ENCODE measurements at places on chromosomes 4 and X.

- DNase-seq = no peak
These were observed 444.1 kb downstream of the BCOR start for GRCh38 chrX:39653691-39654090.

DNA sequence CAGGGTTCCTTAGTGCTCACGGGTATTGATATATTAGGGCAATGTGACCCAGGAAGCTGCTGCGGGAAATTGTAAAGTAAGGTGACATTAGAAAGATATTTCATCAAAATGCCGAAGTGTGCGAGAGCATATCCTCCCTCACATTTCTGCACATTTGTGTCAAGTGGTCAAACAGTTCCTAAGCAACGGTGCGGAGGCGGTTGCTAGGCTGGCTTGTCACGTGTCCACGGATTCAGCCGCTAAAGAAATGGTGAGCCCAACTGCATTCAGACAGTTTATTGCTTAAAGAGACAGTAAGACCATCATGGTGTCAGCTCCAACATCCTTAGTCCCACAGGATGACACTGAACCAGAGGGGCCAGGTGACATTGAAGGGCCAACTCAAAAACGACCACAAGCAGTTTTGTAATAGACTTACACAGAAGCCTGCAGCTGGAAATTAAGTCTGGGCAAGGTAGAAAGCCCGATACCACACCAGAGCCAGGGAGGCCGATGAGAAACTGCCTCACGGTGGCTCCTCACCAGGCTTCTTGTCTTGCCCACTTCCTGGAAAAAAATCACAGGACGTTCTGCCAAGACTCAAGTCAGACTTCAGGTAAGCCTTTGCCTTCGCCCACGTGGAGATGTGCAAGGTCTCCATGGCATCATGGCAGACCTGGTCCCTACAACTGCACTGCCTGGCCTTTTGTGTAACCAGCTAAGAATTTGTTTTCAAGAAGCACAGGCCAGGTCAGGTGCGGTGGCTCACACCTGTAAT, 50.4 kb downstream of the USP11 start:
- no peak for DNase-seq

- no peak for DNase-seq
These were observed 24.8 kb downstream of the NELFA start for GRCh38 chr4:1983846-1984405.

- no peak for DNase-seq
These were observed 52.9 kb downstream of the CRMP1 start for GRCh38 chr4:5839751-5840674.

DNA sequence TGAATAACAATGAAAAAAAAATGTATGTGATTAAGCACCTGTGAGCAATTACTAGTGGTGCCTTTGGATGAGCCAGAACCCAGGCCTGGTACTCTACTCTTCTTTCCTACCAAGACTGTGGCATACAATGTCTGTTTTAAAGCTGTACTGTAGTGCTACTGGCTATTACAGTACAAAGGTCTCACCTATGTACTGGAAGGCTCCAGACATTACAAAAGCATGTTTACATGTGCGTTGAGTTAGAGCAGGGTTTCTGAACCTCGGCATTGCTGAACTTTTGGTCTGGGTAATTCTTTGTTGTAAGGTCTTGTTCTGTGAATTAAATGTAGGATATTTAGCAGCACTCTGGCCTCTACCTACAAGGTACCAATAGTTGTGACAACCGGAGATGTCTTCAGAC, 153.8 kb downstream of the SPATA18 start:
- DNase-seq = no peak

DNA sequence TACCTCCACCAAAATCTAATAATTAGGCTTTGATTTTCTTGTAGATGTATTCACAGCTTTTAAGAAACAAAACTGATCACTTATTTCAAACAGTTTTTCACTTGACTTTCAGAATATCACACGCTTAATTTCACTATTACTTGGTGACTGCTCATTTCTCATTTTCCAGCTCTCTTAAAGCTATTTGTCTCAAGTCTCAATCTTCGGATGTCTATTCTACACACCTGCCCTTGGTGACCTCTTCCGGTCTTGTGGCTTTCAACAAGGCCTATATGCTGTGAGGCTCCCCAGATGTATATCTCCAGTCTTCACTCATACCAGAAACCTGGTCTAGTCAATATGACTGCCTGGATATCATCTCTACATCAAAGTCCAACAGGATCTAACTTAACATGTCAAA, 34.9 kb upstream of the ANXA10 start:
- DNase-seq = no peak

- no peak for DNase-seq
These were observed 7.5 kb downstream of the ASB5 start for GRCh38 chr4:176261481-176261880.

DNA sequence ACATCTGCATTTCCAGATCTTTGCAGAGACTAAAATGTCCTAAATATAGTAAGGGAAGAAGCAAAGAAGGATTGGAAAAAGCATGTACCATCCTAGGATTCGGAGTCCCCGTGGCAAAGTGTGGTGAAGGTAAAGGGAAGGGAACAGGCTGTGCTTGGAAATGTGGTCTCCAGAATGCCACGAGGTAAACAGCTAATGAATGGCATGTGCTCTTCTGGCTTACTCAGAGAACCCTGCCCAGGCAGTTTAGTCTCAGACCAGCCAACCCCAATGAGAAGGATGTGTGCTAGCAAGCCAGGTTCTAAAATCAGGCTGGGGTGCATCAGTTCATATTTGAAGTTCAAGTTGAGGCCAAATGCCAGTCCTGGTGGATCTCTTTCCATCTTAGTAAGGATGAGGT, 113.1 kb downstream of the RS1 start:
- no peak for DNase-seq

DNA sequence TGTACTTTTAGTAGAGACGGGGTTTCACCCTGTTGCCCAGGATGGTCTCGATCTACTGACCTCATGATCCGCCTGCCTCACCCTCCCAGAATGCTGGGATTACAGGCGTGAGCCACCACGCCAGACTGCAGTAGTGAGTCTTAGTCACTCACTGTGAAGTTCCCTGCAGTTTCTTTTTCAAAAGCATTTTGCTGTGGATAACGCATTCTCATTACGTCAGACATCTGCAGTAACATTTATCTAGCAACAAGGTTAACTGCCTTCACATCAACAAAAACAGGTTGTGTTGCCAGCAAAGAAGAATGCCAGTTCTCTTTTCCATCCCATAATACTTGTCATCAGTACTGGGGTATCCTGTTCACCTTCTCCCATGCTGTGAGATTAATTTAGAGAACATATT, 164.6 kb downstream of the DHRSX start:
- no peak for DNase-seq

- DNase-seq = no peak
These were observed 75.0 kb downstream of the MGST2 start for GRCh38 chr4:139740531-139741041.

- no peak for DNase-seq
These were observed 35.5 kb upstream of the SORBS2 start for GRCh38 chr4:185847352-185848097.

DNA sequence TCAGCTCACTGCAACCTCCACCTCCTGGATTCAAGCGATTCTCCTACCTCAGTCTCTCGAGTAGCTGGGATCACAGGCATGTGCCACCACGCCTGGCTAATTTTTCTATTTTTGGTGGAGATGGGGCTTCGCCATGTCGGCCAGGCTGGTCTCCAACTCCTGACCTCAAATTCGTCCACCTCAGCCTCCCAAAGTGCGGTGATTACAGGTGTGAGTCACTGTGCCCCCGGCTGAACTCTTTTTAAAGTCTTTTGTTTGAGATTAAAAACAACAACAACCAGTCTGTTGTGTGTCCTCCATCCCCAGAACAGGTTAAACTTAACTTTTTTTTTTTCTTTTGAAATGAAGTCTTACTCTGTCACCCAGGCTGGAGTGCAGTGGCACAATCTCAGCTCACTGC, 36.3 kb upstream of the RBPJ start:
- DNase-seq = no peak

DNA sequence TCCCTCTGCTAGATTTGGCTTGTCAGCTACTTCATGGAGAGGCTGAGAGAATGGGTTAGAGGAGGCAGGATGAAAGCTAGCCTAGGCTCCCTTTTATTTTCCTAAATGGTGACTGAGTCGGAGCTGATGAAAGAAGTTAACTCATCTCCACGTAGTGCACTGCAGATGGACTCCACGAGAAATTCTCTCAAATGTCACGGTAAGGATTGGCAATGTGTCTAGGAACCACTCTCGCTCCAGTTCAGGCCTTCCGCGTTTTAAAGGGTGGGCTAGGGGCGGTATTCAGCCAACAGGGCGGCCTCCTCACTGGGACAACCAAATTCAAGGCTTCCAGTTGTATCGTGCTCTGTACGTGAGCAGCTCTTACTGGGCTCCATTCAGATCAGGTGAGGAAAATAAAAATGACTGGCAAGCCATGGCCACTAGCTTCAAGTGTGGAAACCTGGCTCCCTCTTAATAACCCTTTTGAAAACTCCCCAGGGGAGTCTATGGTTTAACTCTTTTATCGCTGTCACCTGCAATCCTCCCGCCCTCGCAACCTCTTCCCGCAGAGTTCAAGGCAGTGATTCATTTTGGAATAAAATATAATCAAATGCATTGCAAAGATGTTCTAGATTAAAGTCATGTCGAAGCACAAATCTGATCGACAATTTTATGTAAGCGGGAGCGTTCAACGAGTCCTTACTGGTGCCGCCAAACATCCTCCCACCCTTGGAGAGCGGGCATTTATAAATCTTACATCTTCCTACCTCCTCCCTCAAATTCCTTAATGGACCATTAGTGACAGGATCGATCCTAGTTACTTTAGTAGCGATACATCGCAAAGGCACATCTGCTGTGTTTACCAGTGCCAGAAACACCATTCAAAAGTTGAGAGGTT, 1.2 kb downstream of the SPOCK3 start:
- no peak for DNase-seq

DNA sequence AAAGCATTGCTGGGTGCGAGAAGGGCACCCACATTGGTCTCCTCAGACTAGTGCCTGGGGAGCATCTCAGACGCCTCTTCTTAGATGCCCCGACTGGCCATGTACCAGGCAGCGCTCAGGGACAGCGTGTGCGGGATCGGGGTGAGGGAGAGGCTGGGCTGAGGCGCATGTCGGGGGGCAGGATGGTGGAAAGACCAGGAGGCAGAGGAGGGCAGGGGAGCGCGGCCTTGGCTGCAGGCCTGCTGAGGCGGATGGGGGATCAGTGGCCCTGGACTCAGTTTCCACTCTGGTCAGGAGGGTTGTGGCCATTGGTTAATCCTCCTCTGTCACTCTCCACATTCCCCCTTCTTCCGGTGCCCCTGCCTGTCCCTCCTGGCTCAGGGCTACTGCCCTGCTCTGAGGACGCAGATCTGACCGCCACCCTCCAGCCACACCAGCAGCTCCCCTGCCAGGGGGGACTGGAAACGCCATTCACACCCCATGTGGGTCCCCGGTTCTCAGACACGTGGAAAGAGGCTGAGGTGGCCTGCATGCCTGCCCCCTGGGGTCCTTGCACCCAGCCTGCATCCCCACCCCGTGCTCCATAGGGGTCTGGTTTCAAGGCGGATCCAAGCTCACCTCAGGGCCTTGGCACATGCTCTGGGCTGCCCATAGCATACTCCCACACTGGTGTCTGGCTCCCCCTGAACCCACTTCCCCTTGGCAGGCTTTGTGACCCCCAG, 105.9 kb downstream of the CPZ start:
- no peak for DNase-seq

All from stimulated activated CD8-positive, alpha-beta memory T cell treated with anti-CD3 and anti-CD28 coated beads, Interleukin-4, amount 100 ng/mL, for 4 hours (primary cell).